ENCODE measurements at places on chromosomes 7 and 10. TPM values are rescaled to one million over a fixed set of nuclear protein-coding genes. Genes with fewer than 3 reads are reported as not detected.

- DNase-seq: peak; percentile 63
Observed at GRCh38 chr7:95686109-95686508, 86.2 kb upstream of the DYNC1I1 start.

DNA sequence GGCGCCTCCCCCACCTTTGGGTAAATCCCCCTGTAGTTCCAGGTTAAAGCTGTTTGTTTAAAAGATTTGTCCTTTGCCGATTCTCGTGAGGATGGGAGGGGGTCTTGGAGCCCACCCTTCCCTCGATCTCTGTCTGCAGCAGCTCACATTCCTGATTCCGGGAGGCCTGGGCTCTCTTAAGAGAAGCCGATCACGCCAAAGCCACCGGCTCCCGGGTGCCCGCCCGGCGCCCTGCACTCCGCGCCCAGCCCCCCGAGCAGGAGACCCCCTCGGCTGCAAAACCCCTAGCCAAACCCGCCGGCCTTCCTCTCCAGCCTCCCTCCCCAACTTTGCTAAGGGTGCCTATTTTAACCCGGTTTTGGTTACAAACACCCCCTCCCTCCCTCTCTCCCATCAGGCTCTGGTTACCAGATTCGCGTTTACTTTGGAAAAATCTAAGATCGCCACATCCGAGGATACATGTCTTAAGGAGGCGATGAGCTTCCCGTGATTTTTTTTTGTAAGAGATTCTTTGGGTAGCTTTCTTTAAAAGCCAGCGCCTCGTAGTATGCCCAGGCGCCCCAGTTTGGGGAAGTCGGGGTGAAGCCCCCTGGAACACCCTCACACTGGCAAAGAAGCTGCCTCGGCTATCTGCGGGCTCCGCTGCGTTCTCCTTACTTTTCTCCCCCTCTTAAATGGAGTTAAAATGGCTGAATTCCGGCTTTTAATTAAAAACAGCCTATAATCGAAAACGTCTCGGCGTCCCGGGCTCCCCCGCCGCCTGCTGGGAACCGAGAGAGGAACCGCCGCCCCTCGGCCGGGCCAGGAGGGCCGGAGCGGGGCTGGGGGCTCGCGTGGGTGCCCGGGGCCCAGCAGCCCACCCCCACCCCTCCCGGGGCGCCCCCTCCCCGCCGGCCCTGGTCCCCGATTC lies 983 bp downstream of the TNRC18 start:
- DNase-seq: peak; percentile 59

GRCh38 chr7:83947260-83947659 lies 247.3 kb downstream of the SEMA3A start:
- DNase-seq: peak; percentile 6

Gene BAG3
- total RNA-seq: 15.2 TPM

- no peak for DNase-seq
Observed at GRCh38 chr7:98213888-98214810, 2.9 kb downstream of the BHLHA15 start.

Gene STEAP2
- total RNA-seq: 5.8 TPM

GRCh38 chr10:71065659-71066058 lies 146.7 kb upstream of the UNC5B start:
- no peak for DNase-seq

DNA sequence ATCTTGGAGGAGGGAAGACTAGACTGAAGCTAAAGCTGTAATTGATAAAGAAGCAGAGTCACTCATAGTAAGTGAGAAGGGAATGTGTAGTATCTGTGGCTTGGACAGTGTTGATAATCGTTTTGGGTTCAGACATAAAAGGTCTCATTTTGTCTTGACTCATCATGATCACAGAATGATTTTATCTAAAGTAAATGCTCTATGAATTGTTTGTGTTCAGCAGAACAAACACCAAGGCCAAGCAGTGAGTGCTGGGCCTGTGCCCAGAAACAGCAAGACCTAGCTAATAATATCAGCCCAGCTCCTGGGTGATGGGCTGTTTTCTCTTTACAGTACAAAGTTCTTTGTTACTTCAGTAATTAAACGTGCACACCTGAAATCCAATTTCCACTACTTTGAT lies 26.7 kb upstream of the CD36 start:
- peak; percentile 32 for DNase-seq

DNA sequence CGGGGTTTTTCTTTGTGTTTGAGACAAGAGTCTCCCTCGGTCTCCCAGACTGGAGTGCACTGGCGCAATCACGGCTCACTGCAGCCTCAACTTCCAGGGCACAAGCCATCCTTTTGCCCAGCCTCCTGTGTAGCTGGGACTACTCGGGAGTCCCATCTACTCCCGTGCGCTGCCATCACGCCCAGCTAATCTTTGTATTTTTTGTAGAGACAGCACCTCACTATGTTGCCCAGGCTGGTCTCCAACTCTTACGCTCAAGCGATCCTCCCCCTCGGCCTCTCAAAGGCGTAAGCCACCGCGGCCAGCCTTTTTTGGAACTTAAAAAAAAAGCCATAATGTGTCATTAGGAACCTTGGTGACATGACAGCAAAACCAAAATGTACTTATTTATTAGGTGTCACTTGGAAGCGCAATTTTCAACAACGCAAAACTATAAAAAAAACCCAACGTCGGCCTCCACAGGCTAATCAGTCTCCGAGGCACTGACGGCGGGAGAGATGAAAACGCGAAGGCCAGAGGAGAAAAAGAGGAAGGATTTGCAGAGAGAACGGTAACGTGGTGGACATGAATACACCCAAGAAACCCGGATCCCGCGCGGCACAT lies 911 bp upstream of the HNRNPH3 start:
- peak; percentile 33 for DNase-seq

- no peak for DNase-seq
Observed at GRCh38 chr10:118966076-118966849, 63.3 kb upstream of the NANOS1 start.

DNA sequence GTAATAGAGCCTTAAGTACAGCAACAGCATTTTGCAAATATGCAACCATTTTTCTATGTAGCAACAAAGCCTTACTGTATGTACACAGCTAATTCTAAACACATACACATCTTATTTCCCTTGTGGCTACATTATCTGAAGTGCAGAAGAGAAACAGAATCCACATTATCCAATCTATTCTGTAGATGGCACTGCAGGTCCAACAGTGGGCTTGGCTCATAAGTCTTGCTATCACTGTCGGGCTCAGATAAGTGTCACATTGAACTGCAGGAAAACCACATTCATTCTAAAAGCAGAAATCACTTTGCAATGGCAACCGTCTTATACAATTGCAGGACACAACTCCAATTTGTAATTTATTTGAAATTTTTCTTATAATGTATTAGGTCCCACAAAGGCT lies 109.8 kb upstream of the NOBOX start:
- DNase-seq: no peak

DNA sequence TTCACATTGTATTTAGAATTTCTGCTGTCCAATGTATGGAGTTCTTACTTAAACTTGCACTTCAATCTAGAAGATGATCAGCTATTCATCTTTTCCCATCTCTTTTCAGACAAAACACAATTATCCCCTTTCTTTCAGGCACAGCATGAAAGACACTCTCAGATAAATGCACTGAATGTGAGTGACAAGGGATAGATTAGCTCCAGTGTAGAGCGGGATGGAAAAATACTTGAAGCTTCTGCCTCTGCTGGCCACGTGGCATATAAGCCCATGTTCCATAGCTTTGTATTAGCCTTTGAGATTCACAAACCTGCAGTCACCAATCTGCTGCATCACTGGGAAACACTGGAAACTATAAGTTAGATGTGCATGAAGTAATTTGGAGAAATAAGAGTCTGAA lies 162.2 kb upstream of the FAM3C start:
- DNase-seq: peak; percentile 30

Gene IQUB
- 0.39 TPM for total RNA-seq

Gene C10orf53
- not detected for total RNA-seq

DNA sequence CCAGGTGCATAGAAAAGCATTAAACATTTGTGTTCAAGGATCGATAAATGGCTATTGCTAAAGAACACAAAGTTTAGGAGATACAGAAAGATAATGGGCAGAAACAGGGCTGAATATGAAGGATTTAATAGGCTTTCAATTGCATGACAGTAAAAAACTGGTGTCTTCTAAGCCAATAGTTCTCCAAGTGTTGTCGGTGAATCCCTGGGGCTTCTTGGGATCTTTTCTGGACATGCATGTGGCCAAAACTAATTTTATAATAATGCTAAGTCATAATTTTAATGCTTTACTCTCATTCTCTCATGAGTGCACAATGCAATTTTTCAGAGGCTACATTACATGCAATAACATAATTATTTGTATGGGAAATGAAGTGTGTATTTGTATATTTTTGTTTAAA lies 521.1 kb upstream of the ANKRD30A start:
- DNase-seq: no peak

GRCh38 chr10:114868870-114869519 lies 47.4 kb downstream of the FHIP2A start:
- DNase-seq: peak; percentile 28

DNA sequence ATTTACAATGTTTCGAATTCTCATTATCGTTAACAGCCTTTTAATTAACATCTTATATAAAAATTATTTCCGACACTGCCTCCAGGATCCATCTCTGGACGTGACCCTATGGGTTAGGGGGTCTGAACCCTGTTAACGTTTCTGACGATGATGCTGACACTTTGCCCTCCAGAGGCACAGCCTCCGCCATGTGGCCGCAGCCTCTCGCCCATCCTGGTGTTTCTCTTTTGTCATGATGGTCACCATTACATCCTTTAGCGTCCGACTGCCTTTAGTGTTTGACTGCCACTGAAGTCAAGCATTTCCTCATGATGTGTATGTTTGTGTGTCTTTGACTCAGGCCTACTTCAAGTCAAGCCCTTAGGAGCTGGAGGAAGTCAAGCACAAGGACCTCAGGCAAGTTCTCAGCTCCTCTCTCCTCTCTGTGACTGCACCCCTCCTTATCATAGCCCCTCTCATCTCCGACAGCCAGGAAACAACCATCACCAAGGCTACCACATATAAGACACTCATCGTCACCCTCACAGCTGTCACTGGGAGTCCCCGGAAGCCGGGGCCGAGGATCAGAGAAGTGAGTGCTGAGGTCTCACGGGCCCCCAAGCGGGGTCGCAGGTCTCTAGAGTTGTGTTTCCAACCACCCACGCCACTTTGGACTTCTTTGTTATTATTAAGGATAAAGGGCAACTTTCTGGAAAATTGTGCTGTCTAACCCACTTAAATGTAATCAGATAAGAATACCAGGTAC lies 96.1 kb upstream of the PPP2R2D start:
- no peak for DNase-seq
